ENCODE measurements at places on chromosomes 1 and 21.

GRCh38 chr1:39761557-39762260, 9.4 kb downstream of the OXCT2 start:
- DNase-seq, result no peak

GRCh38 chr1:226457307-226457712, 49.4 kb upstream of the PARP1 start:
- peak; percentile 30 for DNase-seq

- DNase-seq, result no peak
These were observed 48.8 kb downstream of the CLSTN1 start for GRCh38 chr1:9774712-9775679.

- no peak for DNase-seq
These were observed 54.7 kb upstream of the GPR88 start for GRCh38 chr1:100483230-100483629.

DNA sequence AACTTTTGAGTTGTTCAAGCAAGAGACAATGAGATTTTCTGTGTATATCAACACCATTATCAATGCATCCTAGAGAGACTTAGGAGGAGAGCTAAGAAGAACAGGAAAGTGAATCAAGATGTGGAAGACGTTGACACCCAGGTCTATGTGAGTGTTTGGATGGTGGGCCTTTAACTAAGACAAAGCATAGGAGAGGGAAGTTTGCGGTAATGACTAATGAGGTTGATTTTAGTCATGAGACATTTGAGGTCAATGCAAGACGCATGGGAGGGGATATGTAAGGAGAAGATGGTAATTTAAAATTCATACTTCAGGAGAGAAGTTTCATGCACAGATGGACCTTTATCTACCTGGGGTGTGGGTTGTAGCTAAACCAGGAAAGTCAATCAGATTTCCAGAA, 269.6 kb downstream of the VAV3 start:
- peak; percentile 17 for DNase-seq

GRCh38 chr1:200384818-200385390, 24.9 kb downstream of the ZNF281 start:
- no peak for DNase-seq

DNA sequence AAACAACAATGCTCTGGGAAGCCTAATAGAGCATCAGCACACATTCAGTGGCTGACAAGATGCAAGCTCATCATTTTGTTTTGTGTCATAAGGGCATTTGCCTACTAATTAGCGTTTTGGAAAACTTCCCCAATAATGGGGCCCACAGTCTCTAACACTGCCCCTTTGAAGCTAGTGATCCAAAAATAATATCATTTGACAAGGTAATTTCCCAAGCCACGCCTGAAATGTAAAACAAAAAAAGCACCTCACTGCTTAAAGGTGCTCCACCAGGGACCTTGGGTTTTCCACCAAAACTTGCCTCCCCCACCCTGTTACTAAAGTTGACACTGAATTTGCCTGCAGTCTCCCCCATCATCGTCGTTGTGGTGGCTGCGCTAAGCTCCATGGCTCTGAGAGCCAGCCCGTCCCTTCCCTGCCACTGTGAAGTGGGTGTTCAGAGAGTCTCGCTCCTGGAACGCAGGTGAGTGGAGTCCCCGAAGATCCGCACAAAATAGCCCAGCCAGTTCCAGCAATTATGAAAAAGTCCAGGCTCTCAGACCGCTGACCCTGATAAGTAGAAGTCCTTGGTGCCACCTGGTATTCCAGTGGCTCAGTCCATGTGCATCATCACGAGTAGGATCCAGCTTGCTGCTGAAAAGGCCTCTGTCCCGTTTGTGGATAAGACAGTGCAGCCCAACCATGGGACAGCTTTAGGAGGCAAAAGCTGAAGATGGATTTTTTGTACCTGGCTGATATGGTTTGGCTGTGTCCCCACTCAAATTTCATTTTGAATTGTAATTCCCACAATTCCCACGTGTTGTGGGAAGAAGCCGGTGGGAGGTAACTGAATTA, 52.2 kb downstream of the RAB3GAP2 start:
- no peak for DNase-seq

GRCh38 chr1:179016706-179017382, 8.8 kb upstream of the FAM20B start:
- peak; percentile 97 for DNase-seq

- no peak for DNase-seq
These were observed 7.6 kb downstream of the AGPAT3 start for GRCh38 chr21:43872531-43873197.

DNA sequence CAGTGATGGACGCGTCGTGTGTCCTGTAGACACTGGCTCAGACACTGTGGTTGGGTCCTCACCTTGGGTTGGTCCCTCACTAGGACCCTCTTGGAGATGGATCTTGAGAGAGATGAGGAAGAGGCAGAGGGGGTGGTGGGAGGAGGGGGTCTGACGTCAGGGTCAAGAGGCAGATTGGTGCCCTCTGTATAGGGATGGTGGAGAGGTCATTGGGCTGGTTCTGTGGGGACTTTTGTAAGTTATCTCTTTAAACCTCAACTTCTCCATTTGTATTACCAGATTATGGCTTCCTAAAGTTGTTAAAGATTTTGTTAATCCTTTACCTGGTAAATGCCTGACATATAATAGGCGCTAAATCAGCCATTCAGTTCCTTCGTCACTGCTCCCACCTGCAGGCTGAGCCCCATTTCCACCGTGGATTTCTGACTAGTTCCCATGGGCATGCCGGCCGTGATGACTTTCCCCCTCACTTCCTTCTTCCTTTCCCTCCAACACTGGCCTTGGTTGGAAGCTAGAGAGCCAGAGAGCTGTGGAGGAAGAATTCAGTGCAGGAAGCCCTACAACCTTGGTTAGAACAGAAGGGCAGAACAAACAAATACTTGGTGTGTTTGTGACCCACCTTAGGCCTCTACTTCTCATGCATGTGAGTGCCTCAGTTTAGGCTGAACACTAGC, 8.6 kb downstream of the H6PD start:
- DNase-seq, result no peak

DNA sequence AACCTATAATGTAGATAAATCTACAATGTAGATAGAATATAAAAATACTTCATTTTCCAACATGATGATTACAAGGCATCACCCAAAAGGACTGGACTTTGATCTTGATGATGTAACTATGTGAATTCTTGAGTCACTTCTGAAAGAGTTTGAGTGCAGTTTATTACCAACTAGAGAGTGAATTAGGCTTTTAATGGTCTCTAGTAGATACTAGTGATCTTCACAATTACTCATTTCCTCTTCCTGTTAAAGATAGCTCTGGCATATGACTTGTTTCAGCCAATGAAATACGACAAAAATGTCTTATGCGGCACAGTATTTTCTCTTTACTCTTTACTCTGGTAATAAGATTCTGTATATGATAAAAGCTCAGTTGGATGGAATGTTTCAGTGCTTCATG, 1588.1 kb upstream of the B3GALT2 start:
- DNase-seq, result no peak

- peak; percentile 69 for DNase-seq
These were observed at the start of gene TEKT2 for GRCh38 chr1:36083635-36084496. TSS of gene TEKT2 (plus strand) at chr1:36084094. CDS start at chr1:36084922, 828 bp downstream.

GRCh38 chr1:231763456-231763855, 136.9 kb downstream of the DISC1 start:
- no peak for DNase-seq

GRCh38 chr1:76830373-76830772, 36.9 kb upstream of the ST6GALNAC5 start:
- no peak for DNase-seq

GRCh38 chr1:20323613-20323920, 32.9 kb downstream of the VWA5B1 start:
- DNase-seq, result no peak

GRCh38 chr21:46543306-46543705, 61.6 kb downstream of the S100B start:
- DNase-seq, result no peak

DNA sequence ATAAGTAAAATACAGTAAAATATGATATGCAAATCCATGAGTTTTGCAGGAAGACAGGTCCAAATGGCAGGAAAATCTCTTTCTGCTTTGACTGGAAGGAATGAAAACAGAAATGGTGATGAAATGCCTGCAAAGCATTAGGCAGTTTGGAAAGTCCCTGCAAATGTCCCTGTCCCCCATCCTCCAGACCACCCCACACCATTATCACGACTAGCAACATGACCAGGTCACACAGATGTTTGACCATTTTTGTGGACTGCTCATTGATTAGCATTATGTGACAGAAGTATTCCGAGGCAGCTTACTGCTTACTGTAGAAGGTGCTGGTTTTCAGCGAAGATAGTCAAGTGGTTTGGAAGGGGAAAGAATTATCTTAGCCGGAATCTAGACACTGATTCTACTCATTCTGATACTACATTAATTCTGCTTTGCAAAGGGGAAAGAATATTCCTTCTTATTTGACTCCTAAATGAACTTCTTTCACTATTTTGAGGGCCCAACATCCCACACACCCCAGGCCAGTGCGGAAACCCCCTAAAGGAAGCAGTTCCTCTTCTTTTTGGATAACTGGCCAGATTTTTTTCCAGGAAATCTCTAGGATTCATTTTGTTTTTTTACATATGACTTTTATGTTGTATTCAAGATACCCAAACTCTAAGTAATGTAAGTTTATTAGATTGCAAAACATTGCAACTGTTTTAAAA, 9.5 kb upstream of the CR2 start:
- no peak for DNase-seq

DNA sequence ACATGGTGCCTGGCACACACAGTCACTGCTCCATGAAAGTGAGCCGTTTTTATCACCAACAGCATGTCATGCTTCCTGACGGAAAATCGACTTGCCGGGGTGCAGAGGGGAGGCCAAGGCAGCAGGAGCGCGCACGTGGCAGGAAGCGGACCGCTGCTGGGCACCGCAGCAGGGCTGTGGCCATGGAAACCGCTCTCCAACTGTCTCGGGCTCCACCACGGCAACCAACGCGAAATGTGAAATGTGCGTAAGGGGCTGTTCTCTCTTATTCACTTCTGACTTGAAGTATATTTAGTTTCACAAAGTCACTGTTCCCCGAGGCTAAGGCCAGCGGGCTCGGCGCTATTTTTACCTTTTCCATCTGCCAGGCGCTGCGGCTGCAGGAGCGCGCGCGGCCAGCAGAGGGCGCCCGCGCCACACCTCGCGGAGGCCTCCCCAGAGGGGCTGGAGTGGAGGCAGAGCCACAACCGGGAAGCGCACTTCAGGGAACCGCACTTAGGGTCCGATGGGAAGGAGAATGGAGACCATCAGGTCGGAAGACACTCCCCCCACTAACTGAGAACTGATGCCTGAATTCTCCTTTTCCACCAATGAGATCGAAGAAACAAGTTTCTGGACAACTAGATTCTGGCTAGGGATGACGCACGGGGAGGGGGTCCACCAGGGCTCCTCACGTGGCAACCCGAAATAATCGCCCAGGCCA, 19.7 kb downstream of the RCC2 start:
- DNase-seq, result peak; percentile 72

DNA sequence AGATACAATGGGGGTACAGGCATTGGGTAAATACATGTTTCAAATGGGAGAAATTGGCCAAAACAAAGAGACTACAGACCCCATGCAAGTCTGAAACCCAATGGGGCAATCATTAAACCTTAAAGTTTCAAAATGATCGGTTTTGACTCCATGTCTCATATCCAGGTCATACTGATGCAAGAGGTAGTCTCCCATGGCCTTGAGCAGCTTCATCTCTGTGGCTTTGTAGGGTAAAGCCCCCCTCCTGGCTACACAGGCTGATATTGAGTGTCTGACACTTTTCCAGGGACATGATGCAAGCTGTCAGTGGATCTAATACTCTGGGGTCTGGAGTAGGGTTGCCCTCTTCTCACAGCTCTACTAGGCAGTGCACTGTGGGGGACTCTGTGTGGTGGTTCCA, 286.1 kb downstream of the LRRIQ3 start:
- DNase-seq, result no peak

DNA sequence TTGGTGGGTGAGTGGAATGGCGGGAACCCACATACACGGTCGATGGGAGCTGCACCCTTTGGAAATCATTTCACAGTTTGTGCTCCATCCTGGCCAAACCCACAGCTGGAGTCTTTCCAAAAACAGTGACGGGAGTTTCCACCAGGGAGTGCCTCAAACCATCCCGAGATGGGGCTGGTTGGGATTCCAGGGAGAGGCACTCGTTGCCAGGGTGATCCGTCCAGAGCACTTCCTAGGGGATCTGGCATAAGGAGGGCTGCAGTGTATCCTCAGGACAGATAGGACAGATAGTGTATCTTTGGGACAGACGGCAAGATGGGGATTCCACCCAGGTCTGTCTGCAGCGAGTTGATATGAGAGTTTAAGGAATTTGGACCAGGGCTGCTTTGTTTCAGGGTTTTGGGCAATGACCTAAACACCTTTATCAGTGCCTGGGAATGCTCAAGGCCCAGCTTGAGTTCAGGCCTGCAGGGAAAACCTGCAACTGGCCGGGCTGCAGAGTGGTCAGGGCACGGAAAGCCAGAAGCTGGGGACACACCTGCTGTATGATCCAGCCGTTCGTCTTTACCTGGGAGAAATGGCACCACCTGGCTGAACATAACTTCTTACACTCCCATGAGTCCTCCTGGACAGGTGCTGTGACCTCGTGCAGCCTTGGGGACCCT, 3.4 kb upstream of the POFUT2 start:
- no peak for DNase-seq

- DNase-seq, result peak; percentile 60
These were observed 98.6 kb upstream of the KRTAP19-8 start for GRCh38 chr21:31136891-31137290.

GRCh38 chr1:85022700-85023099, 25.6 kb downstream of the MCOLN3 start:
- DNase-seq, result no peak

DNA sequence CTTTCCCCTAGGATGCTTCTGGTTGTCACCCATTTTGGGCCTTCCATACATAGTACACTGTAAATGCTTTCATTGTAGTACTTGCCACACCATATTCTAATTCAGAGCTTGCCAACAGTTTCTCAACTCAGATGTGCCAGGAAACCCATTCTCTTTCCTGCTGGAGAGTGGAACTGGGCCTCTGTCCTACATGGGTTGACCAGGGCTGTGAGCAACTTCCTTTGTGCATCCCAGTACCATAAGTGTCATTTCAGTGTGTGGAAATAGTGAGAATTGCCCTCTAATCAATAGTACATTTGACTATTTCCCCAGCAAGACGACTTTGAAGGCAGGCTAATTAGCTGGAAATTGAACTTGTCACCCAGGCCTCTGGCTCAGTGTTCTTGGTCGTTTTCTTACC, 74.8 kb downstream of the MTR start:
- DNase-seq, result no peak

- DNase-seq, result no peak
These were observed 59.5 kb upstream of the BMP8A start for GRCh38 chr1:39431927-39432326.

GRCh38 chr1:236998546-236998945, 5.7 kb downstream of the MT1HL1 start:
- DNase-seq, result no peak

DNA sequence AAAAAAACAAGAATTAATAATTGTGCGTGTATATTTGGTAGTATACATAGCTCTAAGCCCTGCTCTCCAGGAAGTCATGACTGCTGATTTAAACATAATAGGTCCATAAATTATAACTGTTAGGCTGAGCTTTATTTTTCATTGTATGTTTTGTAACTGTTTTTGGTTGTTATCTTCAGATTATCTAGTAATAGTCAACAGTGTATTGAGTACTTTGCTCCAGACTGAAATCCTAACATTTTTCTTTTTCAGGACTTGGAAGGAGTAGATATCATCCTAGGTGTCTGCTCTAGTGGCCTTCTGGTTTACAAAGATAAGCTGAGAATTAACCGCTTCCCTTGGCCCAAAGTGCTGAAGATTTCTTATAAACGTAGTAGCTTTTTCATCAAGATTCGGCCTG, 90.9 kb downstream of the TMEM200B start:
- no peak for DNase-seq
